ENCODE measurements at places on chromosomes 4 and X. TPM values are rescaled to one million over a fixed set of nuclear protein-coding genes. Genes with fewer than 3 reads are reported as not detected.

Gene MMRN1
- 2.7 TPM for total RNA-seq

Gene CSAG2
- total RNA-seq: not detected

Gene NIPAL1
- total RNA-seq: 2.0 TPM

Gene MAB21L2
- total RNA-seq: not detected
